ENCODE measurements at places on chromosomes 2 and 18. TPM values are rescaled to one million over a fixed set of nuclear protein-coding genes. Genes with fewer than 3 reads are reported as not detected.

GRCh38 chr2:239569401-239570090, 168.7 kb upstream of the HDAC4 start:
- no peak for DNase-seq

DNA sequence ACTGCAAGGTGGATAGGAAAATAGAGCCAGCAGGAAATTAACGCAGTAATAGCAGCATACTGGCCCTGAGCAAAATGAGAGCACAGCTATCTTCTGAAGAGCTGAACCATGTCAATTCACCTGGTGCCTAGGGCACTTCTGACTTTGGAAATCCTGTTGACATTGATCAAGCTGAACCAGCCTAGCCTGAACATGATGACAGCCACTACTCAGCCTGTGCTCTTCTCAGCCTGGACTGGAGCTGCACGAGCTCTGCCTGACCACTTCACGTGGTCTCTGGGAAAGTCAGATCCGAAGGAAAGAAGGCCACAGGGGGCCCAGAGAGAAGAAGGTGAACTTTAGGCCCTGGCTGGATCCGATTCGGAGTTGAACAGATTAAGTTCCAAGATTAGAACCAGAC, 421.9 kb downstream of the LPIN1 start:
- DNase-seq = no peak

GRCh38 chr2:193240752-193241151, 1046.0 kb upstream of the TMEFF2 start:
- DNase-seq = no peak

GRCh38 chr2:164719996-164720941, 99.0 kb upstream of the GRB14 start:
- no peak for DNase-seq

DNA sequence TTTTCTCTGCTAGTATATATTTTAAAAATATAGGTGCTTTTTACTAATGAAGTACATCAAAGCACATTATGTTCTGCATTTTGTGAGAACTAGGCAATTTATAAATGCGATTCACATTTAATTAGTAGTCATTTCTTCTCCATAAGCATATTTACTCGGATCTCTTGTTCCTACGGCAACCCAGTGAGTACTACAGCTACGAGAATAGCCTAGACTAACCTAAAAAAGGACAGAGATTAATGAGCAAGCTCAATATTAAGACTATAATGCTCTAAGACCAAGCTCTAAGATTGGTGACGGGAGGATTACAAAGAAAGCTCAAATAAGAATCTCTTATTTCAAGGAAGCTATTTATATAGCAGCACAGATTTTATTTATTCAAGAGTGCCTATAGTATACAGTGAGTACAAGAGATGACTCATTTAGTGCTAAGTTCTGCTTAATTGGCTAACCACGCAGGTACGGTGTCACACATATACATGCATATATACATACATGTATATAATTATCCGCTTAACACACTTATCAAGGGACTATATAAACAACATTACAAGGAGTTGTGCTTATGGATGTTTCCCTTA, 364.7 kb downstream of the GPD2 start:
- no peak for DNase-seq

GRCh38 chr2:189465478-189465877, 24.2 kb downstream of the WDR75 start:
- no peak for DNase-seq

DNA sequence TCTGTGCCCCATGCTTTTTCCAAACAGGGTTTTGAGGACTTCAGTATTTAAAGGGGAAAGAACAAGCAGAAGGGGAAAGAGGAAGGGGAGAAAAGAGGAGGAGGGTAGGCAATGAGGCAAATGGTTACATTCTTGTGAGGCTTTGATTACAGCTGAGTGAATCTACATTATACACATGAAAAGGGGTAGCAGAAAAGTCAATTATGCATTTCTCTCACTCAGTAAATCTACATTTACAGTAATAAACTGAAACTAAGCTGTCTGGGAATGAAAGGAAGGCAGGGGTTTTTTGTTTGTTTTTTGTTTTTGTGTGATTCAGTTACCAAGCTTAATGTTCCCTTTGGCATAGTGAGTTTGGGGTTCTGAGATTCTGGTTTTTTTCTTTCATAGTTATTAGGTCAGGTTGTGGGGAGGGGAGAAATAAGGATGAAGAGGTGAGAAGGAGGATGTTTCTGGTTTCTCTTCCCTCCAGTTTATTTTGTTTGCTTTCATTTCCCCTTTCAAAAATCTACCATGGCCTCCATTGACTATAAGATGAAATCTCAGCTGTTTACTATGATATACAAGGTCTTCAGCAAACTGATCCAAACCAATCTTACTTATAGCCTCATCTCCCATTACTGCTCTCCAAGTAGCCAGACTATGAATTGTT, 18.7 kb downstream of the C18orf63 start:
- DNase-seq = no peak

DNA sequence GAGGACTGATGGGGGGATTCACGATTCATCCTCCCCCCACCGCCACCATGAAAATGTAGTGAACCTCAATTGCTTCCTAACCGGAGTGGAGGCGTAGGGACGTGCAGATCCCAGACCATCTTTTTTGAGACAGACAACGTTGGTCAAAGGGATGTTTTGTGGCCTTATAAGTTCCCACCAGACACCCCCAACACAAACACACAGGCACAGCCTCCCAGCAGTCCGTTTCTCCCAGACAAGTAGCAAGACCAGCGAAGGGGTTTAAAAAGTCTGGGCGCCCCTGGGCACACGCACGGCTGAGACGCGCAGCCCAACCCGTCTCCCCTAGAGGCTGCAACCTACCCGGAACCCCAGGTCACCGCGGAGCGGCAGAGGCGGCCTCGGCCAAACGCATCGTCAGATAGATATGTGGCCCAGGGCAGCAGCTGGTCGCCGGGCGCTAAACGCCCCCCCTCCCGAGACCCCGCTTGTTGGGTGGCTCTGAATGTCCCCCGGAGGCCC, 1.3 kb downstream of the GBX2 start:
- no peak for DNase-seq

DNA sequence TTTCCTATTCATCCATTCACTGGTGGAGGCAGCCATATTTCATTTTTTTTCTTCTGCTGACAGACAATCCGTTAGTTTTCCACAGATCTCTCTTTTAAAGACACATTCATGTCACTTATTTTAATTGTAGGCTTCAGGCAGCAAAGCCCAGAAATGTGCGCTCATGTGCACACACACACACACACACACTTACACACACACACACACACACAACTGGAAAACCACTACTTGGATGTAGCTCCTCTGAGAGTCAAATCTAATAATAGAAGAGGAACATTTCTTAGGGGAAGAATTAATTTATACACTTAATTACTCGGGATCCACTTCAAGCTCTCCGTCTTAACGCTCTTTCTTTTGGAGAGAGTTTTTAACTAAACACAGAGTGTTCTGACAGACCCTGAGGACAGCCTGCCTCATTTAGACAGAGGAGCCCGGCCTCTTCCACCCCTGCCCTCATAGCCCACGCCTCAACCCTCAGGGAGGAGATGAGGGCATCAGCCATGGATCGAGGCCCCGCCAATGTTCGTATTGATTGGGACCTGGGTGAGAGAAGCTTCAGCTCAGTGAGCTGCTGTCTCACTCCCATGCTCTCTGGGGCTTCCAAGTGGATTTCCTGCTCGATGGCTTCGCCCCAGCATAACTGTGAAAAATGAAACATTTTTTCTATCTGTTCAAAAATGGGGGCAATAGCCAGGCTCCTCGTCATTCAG, 261.4 kb upstream of the SKOR2 start:
- no peak for DNase-seq

DNA sequence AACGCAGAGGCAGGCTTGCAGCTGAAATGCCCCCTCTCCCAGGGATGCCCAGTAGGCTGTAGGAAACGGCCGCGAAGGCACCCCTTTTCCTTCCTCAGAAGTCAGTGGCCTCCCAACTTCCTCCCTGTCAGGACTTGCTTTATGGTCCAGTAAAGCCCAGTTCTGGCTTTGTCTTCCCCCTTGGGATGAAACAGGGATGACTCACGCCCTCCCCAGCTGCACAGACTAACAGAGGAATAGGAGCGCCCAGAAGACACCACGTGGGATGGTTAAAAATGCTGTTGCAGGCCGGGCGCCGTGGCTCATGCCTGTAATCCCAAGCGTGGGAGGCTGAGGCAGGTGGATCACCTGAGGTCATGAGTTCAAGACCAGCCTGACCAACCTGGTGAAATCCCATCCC, 6.9 kb downstream of the CREG2 start:
- DNase-seq = peak; percentile 42

- no peak for DNase-seq
Measured at GRCh38 chr18:30712383-30712782, 330.2 kb downstream of the DSC3 start.

- DNase-seq = no peak
Measured at GRCh38 chr2:197306696-197307040, 3.9 kb downstream of the ANKRD44 start.

DNA sequence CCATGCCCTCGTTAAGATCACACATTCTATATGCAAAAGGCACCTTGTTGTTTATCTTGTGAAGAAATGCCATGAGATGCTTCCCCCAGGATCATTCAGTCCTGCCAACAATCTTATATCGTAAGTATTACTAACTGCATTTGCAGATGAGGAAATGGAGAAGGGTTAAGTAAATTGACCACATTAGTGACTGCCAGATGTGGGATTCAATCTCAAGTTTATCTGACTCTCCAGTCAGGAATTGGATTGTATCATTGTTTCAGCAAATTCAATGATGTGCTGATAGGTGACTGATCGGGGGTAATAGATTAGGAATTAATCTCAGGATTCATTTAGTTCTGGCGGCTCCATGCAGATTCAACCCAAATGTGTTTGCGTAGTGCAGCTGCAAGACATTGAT, 106.2 kb downstream of the CNTNAP5 start:
- no peak for DNase-seq

DNA sequence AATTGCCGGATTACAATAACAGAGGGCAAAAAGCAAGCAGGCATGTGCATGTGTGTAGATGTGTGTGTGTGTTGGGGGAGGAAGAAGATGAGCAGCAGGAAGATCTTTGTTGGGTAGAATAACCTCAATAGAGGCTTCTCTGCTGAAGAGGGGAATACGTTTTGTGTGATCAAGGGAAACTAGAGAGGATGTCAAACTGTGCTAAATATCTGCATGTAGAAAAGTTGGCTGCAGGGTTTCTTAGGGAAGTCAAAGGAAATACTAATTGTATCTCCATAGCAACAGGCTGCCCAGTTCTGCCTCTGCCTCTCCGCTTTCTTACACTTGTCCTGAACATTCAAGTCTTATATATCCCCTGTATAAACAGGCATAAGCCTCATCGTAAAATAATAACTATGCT, 190.1 kb upstream of the RND3 start:
- DNase-seq = no peak

GRCh38 chr2:133324150-133324561, 244.1 kb downstream of the NCKAP5 start:
- DNase-seq = peak; percentile 72

DNA sequence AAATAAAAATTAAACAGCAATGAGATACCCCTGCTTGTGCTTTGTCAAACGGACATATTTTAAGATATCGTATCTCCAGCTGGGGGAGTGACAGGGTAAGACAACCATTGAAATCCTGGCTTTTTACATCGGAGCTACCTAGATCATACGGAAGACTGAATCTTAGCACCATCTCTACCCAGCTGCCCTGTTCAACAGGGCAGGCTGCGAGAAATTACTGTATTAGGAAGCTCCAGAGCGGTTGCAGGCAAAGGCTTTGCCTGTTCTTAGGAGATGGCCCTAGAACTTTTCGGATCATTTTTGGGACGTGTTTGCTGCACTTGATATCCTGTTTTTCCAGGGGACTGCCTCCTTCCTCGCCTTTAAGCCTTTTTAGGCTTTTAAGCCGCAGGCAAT, 2.0 kb upstream of the PRKCE start:
- no peak for DNase-seq

GRCh38 chr2:70214953-70215549, 24.2 kb upstream of the C2orf42 start:
- no peak for DNase-seq

- DNase-seq = no peak
Measured at GRCh38 chr2:227182765-227183164, 18.3 kb downstream of the COL4A3 start.

DNA sequence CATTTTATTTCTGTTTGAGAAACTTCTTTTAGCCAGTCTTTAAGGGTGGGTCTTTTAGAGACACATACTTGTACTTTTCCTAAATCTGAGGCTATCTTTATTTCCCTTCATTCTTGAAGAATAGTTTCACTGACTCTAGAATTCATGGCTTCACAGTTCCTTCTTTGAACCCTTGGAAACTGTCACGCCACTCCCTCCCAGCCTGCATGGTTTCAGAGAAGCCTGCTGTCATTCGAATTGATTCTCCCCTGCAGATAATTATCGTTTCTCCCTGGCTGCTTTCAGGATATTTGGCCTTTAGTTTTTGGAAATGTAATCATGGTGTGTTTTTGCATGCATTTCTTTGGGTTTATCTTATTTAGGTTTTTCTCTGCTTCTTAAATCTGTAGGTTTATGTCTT, 72.0 kb upstream of the REV1 start:
- DNase-seq = no peak

GRCh38 chr2:239255218-239255617, 145.6 kb downstream of the HDAC4 start:
- no peak for DNase-seq

DNA sequence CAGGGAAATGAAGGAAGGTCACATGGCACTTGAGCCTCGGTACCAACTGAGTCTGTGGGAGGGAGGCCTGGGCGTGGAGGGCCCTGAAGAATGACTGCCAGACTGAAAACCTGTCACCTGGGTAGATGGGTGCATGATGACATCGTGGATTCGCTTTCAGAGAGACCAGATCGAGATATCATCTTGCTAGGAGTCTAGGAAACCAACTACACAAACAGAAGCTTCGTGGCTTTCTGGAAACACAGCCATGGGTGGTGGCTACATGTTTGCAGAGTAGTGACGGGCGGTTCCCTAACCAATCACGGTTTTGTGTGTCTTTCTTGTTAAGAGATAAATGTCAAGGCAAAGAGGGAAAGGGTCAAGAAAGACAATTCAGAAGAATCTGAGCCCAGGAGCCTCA, 155.0 kb downstream of the EIPR1 start:
- DNase-seq = no peak

GRCh38 chr2:37189452-37190153, 1.1 kb upstream of the SULT6B1 start:
- peak; percentile 73 for DNase-seq

DNA sequence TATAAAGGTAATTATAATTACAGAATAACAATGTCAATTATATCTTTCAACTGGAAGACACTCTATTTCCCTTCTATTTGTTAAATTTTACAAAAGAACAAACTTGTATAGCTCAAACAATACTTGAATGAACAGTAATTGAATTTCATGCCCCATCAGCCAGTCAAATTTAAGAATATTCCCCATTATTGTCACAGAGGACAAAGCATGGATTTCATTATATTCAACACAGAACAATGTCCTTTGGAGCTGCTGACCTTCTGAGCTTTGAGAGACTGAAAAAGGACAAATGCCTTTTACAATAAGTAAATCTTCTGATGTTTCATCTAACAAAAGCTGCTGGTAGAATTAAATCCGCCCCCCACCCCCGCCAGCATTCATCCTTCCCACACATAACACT, 187.5 kb upstream of the MC4R start:
- DNase-seq = no peak

- DNase-seq = no peak
Measured at GRCh38 chr2:10223471-10223870, 79.2 kb upstream of the HPCAL1 start.

- DNase-seq = no peak
Measured at GRCh38 chr2:200050921-200051610, 95.7 kb downstream of the MAIP1 start.

The LPIN2 gene
- total RNA-seq = 13.7 TPM

The CNTNAP5 gene
- total RNA-seq = not detected

The SCN7A gene
- not detected for total RNA-seq

The LINC00305 gene
- not detected for total RNA-seq

The HRH4 gene
- total RNA-seq = not detected

The TFPI gene
- total RNA-seq = 82.1 TPM

The PLEKHH2 gene
- 4.5 TPM for total RNA-seq

The FBXO41 gene
- total RNA-seq = 0.72 TPM
